ENCODE measurements at places on chromosomes 5 and 9. TPM values are rescaled to one million over a fixed set of nuclear protein-coding genes. Genes with fewer than 3 reads are reported as not detected.

The BTNL8 gene
- total RNA-seq, result not detected

The NKD2 gene
- 1.7 TPM for total RNA-seq

The IZUMO3 gene
- not detected for total RNA-seq

The NOXA1 gene
- total RNA-seq, result 0.84 TPM

The PCDHB14 gene
- total RNA-seq, result 1.5 TPM

The EQTN gene
- not detected for total RNA-seq

The DND1 gene
- 0.34 TPM for total RNA-seq

The SAPCD2 gene
- 5.3 TPM for total RNA-seq

The SYNPO gene
- total RNA-seq, result 3.4 TPM

The SPDL1 gene
- total RNA-seq, result 17.9 TPM

The SLC36A3 gene
- total RNA-seq, result not detected

Measured in kidney epithelial cell (primary cell).